GM20000 (cell line): ENCODE measurements at places on chromosomes 4 and X.

DNA sequence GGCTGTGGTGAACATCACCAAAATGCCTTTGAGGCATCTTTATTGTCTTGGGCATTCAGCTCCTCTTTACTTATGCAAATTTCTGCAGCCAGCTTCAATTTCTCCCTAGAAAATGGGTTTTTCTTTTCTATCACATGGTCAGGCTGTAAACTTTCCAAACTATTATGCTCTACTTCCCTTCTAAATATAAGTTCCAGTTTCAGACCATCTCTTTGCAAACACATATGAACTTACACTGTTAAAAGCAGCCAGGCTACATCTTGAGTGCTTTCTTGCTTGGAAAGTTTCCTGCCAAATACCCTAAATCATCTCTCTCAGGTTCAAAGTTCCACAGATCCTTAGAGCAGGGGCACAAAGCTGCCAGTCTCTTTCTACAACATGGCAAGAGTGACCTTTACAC lies 13.2 kb downstream of the SCLT1 start:
- DNase-seq, result no peak

- no peak for DNase-seq
Measured at GRCh38 chr4:7399440-7400234, 35.1 kb downstream of the PSAPL1 start.

DNA sequence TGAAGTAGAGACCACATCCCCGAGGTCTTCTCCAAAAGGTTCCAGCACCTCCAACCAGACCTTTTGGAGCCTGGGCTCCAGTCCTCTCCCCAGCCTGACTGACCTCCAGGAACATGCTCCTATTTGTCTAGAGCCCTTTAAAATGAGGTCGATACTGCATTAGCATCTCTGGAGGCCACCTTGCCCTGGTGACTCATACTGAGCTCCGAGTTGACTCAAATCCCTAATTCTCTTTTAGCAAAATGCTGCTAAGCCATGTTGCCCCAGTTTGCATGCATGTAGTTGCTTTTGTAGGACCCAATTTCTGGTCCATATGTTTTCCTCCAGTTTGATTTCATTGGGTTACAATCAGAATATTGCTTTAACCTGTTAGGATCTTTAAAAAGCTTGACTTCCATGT lies 43.5 kb upstream of the CITED1 start:
- DNase-seq, result peak; percentile 19

- peak; percentile 36 for DNase-seq
Measured at GRCh38 chr4:78058591-78059523, 1.7 kb downstream of the FRAS1 start.

DNA sequence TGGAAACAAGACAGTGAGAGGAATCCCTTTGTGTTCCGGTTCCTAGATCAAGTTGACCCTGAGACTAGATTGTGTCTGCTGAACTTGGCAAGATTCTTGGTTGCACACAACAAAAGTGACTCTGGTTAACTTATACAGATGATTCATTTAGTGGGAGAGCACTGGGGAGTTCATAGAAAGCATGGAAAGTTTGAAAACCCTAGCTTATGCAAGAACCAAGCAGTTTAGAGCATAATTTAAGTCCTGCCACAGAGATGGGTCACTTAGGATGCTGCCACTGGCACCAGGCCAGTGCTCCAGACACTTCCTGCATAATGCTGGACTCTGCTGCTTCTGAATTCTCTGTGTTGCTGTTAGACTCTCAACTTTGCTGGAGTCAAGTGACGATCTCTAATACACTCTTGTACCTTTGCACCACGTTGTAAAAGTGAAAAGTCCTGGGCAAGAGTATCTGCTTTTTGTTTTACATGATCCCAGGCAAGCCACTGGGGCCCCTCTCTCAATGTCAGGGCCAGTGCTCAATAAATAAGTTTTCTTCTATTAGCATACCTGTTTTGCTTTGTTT lies 12.7 kb upstream of the DCUN1D4 start:
- no peak for DNase-seq

DNA sequence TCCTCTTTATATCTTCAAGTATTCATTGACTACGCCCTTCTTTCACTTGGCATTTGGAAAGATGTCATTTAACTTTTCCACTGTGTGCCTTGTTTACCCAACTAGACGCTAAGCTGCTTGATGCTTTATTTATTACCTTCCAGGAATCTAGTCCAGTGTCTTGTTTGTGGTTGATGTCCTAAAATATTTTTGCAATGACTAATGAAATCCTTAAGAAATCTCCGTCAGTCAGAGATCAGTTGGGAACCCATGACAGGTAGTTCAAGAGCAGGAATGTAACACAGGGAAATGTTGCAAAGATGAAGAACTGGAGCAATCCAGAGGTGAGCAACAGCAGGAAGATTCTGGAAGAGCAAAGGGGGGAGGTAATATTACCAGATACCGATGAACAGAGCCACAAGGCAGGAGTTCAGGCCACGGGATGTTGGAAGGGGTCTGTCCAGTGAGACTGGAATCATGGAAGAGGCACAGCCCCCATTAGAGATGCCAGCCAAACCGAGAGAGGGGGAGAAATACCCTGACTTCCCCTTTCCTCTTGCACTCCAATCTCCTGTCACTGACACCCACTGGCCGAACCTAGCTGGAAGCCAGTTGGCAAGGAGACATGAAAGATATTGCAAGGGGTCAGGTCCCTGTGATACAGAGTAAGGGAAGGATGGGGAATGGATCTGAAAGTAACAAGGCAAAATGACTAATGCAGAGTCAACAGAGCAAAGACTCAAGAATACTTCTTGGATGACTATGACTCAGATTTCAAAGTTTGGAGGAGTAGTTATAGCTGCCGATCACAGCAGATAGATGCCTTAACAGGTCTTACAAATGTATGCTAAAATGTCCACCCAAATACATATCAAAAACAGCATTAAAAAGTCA lies 62.7 kb upstream of the PHKA2 start:
- DNase-seq, result no peak

DNA sequence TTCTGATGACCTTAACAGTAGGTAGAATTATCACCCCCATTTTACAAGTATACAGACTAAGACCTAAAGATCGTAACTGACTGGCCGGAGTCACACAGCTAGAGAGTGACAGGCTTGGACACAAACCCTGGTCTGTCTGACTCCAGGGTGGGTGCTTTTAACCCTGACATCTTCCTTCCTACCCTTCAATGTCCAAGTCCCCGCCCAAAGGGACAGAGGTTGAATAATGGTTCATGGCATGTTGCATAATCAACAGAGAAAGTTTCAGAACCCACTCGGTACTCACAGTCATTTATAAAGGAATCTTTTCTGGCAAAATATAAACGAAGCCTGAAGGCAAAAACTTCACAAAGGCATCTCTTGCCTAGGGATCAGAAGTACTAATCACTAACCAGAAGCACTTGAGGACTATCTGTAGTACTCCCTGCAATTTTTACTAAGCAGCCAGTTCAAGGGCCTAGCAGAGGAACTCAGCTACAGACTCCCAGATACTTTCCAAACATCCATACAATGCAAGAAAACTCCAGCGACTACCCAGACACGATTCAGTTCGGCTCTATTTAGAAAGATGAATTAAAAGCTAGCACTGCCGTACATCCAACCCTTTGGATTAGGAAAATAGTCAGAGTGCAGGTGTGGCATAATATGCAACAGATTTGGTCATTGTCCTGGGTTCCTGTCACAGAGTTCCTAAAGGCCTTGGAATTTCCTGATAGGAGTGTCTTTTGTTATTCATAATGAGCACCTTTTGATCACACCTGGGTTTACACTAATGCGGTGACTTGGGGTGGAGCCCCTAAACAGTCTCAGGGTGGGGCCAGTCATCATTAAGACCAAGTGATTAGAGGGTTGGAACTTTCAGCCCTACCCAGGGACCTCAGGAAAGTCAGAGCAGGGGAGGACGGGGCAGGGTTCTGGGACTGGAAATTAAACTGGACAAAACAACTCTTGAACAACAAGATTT lies 44.0 kb downstream of the RELL1 start:
- DNase-seq, result no peak

GRCh38 chr4:151169900-151170299 lies 70.5 kb downstream of the RPS3A start:
- no peak for DNase-seq

DNA sequence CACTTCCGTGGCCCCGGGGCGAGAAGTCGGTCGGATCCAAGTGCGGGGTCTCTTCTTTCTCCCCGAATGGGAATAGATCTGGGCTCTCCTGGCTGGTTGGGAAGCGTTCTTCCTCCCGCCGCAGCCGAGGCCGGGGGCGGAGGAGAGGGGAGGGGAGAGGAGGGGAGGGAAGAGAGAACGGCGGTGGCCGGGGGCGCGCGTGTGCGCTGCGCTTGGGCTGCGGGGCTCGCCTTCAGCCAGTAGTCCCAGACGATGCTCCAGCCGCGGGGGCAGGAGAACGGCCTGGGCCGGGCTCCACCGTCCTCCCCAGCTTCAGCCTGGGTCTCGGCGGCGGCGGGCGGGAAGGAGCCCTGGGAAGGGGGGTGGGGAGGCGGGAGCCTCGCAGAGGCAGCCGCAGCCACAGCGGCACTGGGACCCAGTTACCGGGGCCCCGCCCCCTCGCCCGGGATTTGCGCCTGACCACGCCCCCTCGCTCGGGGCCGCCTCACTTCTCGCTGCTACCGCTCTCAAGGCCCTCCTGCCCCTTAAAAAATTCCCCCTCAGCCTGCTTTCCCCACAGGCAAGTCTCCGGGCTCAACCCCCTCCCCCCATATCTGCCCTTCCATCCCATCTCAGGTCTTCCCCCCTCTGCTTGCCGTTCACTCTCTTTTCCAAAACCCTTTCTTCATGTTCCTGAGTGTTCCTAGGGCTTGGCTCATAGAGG lies at the start of gene FGD1:
Gene FGD1 (minus strand): TSS at position 421 of the 703 bp plus-strand sequence. CDS start 802 bp downstream, outside the sequence.
- DNase-seq, result peak; percentile 71

GRCh38 chrX:66144258-66144657 lies 19.8 kb upstream of the HEPH start:
- no peak for DNase-seq

DNA sequence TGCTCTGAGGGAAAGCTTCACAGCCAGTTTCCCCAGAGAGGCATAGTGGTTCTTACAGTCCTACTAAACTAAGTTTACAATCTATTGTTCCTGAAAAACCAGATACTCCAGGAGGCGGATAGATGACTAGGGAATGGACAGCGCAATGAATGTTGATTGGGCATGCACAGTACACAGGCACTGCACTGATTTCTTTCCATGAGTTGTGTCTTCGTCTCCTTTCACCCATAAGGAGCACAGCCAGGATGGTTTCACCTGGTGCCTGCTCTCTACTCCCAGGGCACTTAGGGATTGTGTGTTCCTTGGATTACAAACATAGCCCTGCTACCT lies 144.9 kb downstream of the PALLD start:
- no peak for DNase-seq

DNA sequence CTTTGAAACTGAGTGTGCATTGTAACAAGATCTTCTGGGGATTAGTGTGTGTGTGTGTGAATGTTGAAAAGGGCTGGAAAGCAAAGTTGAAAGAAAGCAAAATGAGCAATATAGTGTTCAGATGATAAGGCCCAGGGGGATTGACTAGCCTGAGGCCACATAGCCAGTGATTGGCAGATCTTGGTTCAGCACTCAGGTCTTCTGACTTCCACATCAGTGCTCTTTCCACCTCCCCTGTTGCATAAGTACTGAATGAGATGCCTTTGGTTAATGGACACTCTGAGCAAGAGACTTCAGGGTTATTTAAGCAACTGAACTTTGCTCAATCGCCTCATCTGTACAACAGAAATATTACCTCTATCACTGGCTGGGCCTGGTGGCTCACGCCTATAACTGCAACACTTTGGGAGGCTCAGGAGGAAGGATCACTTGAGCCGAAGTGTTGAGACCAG lies 120.4 kb downstream of the TMEM164 start:
- DNase-seq, result no peak

DNA sequence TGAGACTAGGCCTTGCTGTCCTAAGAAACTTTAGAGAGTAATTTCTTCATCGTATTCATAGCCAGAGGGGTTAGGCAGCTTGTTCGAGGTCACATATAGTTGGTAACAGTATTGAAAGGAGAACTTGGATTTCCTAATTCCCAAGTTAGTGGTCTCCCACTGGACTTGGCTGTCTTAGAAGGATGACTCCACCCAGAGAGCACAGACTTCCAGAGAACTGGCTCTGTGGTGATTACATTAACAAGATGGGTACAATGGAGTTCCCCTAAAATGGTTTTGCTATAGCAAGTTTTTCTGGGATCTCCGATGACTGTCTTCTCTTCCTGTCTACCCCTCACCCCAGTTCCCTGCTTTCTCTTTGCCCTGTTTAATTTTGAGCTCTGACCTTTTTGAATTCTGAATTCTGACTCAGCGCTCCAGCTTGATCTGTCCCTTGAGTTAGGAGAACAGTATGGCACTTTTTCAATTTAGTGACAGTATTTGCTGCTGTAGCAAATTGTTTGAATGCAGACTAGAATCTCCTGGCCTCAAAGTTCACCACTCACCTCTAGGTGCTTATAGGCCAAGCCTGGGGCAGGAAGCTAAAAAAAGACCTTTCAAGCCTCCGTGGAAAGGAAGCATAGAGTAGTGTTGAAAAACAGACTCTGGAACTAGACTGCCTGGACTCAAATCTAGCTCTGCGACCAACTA lies 6.9 kb downstream of the MSN start:
- DNase-seq, result no peak

- DNase-seq, result no peak
Measured at GRCh38 chr4:100299046-100299840, 109.0 kb upstream of the DDIT4L start.

- no peak for DNase-seq
Measured at GRCh38 chr4:35534962-35535361, 709.4 kb downstream of the ARAP2 start.

DNA sequence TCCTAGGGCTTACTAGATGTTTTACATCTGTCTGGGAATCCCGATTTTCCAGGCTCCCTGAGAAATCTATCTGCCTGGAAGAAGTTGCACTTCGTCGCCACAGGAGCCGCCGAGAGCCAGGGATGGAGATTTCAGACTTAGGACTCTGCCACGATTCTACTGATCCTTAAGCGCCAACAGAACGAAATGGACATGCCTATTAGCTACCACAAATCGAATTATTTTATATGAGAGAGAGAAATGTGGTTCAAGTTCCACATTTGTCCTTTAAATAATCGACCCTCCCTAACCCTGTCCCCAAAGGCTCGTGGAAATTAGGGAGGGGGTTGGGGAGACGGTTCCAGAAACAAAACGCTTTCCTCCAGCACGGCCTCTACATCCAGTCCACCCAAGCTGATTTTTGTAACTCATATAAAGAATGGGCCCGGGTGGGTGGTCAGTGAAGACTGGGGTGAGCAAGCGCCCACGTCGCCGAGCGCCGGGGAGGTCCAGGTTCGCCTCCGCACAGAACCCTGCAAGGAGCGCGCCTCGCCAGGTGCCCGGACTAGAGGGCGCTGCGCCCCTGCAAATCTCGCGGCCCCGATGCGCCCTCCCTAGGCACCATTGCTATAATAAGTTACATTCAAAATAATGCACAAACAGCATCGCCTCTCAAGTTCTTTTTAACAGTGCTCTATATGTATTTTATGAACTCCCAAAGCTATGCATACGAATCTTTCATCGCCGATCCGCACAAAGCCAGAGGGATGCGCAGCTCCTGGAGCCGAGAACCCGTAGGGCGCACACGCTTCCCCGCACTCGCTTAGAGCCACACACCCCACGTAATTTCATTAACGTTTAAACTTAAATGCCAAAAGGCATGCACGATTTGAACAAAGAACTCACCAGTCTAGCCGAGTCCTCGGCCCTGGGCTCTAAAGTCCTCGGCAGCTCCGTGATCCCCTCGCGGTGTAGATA lies 2.1 kb upstream of the FAT1 start:
- peak; percentile 34 for DNase-seq

- no peak for DNase-seq
Measured at GRCh38 chrX:37541991-37542390, 29.5 kb upstream of the LANCL3 start.

- no peak for DNase-seq
Measured at GRCh38 chrX:139831675-139832456, 101.0 kb downstream of the ATP11C start.

GRCh38 chrX:72566448-72566847 lies 6.2 kb downstream of the HDAC8 start:
- no peak for DNase-seq

GRCh38 chr4:23533859-23534258 lies 356.0 kb downstream of the PPARGC1A start:
- no peak for DNase-seq
